ENCODE measurements at places on chromosomes 6 and 20.

DNA sequence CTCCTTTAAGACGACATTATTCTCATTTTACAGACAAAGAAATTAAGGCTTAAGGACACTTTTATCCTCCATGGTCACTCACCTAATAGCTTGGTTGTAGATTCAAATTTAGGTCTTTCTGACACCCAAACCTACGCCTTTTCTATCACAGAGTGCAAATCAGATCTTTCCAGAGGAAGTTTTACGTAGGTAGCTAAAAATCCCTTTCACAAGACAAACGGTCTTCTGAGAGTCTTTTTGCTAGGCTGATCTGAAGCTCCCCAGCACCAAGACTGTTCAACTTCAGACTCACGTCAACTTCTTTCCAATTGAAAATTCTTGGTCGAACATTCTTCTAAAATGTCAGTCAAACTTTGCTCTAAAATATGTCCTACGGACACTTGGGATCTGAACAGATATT, 46.5 kb downstream of the BLOC1S5 start:
- DNase-seq, result no peak

DNA sequence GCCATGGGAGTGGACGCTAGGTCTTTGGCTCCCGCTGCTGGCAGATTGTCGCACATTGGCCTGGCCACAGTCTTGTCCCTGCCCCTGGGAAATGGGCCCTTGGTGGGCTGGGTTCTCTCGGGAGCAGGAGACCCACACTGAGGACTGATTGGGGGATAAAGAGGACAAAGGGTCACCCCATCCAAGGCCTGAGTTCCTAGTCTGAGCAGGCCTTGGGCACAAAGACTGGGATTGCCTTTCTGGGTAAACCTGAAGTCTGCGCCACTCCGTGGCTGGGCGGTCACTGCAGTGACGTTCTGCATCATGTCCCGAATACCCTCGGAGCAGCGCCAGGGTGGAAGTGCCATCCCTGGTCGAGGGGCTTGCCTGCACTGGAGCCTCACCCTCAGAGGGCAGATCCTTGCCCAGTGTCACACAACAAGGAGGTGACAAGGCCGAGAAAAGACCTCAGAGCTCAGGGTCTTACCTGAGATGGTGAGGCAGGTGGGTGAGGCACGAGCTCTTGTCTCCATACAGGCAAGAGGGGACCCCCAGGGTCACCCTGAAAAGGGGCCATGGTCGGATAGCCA, 36.1 kb upstream of the ZBP1 start:
- DNase-seq, result no peak

DNA sequence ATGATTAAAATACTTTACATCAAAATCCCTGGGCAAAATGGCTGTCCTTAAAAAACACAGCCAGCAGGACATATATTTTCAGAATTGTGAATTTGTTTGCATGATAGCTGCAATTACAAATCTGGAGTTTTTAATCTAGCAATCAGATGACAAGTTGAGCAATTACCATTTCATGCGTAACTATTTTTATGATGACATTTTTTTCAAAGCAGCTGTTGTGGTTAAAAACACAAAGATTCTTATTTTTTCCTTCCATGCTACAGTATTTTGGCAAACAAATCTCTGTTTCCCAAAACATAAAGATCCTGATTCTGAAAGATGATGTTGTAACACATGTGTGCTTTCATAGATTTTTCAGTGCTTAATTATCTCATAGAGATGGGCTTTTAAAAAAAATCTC, 90.2 kb downstream of the PHACTR1 start:
- no peak for DNase-seq

- DNase-seq, result no peak
Observed at GRCh38 chr6:2630359-2630758, 120.4 kb downstream of the MYLK4 start.

DNA sequence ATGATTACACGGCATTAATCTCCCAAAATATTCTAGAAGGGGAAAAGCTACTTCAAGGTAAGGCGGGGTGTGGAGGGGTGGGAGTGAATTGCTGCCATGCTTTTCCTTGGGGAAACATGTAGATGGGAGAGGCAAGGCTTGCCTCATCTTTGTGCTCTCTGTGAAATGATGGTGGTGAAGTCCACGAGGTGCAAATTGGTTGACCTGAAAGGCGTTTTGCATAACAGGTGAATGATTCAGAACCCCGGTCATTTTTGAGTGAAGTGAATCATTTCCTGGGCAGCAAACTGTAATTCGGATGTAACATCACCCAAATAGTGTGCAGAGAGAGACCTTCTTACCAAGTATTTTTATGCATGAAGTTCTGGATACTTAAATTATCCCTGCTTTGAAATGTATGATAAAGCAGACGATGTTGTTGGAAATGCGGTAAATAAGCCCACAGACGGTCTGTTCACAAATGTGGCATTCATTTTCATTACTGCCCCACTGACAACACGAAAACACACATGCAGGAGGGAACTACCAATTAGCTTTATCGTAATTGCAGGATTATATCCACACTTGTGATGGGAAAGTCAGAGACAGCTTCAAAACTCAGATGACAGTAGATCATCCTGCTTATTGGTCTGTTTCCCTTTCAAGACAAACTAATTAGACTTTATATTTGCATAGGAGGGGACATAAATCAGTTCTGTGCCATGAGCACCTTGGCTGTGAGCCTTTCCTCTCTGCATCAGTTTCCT, 3.0 kb downstream of the CDH4 start:
- no peak for DNase-seq

GRCh38 chr20:19934792-19935491, 82.2 kb upstream of the NAA20 start:
- DNase-seq, result peak; percentile 20

DNA sequence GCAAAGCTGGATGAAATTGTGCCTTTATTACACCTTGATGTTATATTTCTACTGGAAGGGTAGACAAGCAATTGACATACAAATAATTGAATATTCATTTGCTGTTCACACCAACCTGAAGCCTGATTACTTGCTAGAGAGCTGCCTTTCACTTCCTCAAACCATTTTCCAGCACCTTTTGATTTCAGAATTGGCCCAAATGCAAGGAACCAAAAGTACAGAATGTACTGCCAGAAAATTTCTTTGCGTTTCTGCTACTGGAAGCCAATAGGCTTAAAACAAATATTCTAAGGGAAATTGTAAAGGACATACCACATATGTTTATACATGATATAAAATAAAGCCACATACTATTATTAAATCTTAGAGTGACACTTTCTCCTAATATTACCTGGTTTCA, 94.5 kb downstream of the RFPL4B start:
- DNase-seq, result no peak

DNA sequence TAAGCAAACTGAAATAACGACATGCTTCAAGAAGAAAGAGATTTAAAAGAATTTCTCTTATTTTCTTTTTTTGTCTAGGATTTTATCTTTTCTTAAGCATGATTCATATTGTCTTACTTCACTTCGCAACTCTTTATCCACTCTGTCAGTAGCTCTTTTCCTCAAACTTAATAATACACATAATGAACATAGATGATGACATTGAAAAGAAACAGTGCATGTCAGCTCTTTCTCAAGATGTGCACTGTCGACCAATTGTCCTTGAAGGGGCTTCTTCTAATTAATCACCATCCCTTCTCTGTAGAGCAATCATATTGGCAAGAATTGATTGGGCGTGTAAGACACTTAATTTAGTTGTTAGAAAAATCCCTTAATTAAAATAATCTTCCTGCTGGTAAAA, 356.5 kb downstream of the EYS start:
- DNase-seq, result no peak

- DNase-seq, result no peak
Observed at GRCh38 chr6:23823421-23823820, 302.6 kb upstream of the NRSN1 start.

- no peak for DNase-seq
Observed at GRCh38 chr6:112370946-112371345, 23.8 kb downstream of the RFPL4B start.

GRCh38 chr20:44021186-44021585, 106.5 kb downstream of the TOX2 start:
- DNase-seq, result no peak

GRCh38 chr6:112016320-112016719, 37.6 kb upstream of the CCN6 start:
- no peak for DNase-seq

DNA sequence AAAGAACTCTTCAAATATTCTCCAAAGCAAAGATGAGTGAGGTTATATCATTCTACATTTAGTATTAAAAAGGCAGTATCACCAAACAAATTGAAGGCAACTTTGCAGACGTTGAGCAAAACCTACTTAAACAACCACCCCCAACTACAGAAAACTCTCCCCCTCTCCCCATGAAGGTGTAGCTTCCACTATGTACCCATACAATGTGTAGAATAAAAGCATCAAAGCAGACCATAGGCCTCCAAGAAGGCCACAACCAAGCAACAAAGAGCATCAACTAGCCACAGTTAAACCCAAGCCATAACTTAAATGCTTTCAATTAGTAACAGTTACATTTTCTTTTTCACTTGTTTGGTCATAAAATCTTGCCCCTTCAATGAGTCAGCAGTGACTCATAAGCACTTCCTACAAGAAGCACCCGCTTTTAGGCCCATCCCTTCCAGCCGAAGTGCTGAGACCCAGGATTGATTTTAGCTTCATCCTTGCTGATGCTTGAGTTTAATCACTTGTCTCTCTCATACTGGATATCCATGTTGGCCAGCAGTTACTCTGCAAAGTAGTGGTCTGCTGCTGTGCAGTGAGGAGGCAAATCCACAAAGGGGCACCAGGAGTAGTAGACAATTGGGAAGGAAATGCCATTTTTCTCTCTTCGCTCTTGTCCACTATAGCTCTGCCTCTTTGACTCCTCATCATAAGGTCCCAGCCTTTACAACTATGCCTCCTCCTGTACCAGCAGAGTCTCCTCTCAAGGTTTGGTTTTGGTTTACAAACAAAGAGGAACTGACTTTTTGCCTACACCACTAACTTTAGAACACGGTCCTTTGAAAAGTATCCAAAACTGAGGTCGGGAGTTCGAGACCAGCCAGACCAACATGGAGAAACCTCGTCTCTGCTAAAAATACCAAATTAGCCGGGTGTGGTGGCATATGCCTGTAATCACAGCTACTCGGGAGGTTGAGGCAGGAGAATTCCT, 8.4 kb upstream of the NUP153 start:
- DNase-seq, result no peak
